Stimulated activated CD8-positive, alpha-beta memory T cell treated with anti-CD3 and anti-CD28 coated beads, Interleukin-7, amount 100 ng/mL, for 1 hour (primary cell): ENCODE measurements at places on chromosomes 2 and 18.

DNA sequence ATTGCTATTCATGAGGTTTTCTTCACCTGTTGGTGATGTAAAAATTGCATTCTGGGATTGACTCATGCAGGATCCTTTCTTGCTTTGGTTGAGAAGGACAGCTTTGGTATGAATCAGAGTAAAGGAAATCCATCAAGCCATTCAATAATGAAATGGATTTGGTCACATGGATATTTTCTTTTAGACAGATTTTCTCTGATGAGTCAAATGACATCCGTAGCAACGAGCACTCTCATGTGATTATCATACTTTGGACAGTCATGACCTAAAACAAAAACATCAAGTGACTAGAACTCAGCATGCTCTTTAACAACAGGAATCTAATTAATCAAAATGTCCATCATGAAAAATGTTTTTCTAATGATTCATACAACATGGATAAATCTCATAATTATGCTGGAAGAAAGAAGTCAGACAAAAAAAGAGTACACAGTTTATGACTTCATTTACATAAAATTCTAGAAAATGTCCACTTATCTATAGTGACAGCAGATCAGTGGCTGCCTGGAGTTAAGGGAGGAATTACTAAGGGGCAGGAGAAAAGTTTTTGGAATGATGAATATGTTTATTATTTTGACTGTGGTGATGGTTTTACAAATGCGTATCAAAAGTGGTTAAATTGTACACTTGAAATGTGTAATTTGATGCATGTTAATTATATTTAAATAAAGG, 30.7 kb downstream of the TRAK2 start:
- DNase-seq, result no peak

- no peak for DNase-seq
Observed at GRCh38 chr2:3249476-3249962, 128.1 kb downstream of the EIPR1 start.

DNA sequence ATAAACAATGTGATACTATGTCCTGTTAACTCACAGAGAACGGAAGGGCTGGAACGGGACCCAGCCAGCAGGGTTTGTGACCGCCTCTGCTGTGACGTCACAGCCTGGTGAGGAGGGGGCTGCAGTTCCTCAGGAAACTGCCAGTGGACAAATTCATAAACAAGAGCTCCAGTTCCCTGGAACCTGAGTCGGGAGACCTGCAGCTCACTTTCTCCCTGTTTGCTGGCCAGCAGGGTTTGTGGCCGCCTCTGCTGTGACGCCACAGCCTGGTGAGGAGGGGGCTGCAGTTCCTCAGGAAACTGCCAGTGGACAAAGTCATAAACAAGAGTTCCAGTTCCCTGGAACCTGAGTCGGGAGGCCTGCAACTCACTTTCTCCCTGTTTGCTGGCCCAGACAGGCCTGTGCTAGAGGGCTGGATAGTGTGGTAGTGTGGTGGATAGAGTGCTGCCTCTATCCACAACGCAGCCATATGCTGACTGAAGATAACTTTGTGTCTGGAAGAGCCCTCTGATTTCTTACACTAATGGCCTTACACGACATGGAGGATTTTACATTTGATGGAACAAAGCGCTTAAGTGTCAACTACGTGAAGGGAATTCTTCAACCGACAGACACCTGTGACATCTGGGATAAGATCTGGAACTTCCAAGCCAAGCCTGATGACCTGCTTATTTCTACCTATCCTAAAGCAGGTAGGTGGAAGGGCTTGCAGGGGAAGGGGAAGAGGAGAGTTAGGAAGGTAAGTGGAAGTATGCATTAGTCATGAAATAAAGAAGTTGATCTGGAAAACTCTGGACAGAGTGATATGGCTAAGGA, at the start of gene SULT1C4:
SULT1C4 (plus strand) TSS at position 140 of the 816 bp plus-strand sequence; CDS start at position 524, 384 bp downstream.
- DNase-seq, result no peak

- DNase-seq, result no peak
Observed at GRCh38 chr18:47790036-47790435, 140.4 kb downstream of the SMAD2 start.

- DNase-seq, result no peak
Observed at GRCh38 chr2:11810237-11810977, 64.0 kb downstream of the LPIN1 start.

DNA sequence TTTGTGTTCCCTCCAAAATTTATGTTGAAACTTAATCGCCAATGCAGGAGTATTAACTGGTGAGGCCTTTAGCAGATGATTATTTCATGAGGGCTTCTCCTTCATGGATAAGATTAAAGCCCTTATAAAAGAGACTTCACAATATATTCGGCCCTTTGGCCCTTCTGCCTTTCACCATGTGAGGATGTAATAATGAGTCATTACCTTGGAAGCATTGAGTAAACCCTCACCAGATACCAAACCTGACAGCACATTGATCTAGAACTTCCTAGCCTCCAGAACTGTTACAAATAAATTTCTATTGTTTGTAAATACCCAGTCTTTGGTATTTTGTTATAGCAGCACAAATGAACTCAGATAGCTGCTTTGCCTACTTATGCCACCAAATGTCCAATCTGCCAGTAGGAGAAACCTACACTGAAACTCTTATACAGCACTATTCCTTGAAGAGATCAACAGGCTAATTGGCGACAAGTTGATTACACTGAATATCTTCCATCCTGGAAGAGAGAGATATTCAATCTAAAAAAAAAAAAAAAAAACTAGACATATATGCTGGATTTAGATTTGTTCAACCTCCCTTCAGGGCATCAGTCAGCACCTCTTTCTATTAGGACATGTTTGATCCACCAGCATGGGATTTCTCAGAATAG, 125.9 kb upstream of the COL5A2 start:
- no peak for DNase-seq

- DNase-seq, result no peak
Observed at GRCh38 chr2:201403880-201404279, 46.7 kb upstream of the FLACC1 start.

DNA sequence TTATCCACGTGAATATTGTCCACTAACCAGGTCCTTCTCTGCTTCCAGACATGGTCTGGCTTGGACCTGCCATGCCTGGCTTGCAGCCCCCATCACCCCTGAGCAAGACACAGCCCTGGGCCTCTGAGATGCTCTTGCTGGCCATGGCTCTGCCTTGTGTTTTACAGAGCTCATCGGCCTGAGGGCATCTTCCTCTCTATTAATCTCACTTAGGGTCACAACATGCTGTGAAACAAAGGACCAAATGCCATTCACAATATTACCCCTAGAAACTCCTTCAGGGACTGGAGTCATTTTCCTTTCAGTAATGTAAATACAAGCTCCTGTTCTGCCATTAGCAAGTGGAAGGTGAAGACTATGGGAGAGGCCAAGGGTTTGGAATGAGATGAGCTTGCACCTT, 6.8 kb upstream of the TPO start:
- DNase-seq, result no peak

- no peak for DNase-seq
Observed at GRCh38 chr18:58597649-58598048, 31.2 kb downstream of the ALPK2 start.

- no peak for DNase-seq
Observed at GRCh38 chr2:150705357-150705756, 217.9 kb upstream of the RND3 start.

DNA sequence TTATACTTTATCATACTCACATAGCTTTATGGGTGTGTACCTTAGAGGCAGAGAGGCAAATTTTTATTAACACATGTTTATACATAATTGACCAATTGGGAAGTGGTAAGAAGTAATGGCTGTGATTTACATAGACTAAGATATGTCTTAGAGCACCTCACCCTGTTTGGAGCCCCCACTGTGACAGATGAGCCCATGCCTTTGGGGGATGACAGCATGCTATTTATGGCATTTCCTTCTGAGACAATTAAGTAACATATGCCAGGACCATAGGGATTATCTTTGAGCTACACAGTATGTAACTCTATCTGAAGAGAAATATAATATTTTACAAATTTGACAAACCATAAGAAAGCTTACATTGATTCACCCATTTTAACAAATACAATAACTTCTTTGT, 1655.3 kb upstream of the ACVR2A start:
- DNase-seq, result no peak

GRCh38 chr2:240358080-240358479, 77.4 kb upstream of the GPC1 start:
- no peak for DNase-seq

DNA sequence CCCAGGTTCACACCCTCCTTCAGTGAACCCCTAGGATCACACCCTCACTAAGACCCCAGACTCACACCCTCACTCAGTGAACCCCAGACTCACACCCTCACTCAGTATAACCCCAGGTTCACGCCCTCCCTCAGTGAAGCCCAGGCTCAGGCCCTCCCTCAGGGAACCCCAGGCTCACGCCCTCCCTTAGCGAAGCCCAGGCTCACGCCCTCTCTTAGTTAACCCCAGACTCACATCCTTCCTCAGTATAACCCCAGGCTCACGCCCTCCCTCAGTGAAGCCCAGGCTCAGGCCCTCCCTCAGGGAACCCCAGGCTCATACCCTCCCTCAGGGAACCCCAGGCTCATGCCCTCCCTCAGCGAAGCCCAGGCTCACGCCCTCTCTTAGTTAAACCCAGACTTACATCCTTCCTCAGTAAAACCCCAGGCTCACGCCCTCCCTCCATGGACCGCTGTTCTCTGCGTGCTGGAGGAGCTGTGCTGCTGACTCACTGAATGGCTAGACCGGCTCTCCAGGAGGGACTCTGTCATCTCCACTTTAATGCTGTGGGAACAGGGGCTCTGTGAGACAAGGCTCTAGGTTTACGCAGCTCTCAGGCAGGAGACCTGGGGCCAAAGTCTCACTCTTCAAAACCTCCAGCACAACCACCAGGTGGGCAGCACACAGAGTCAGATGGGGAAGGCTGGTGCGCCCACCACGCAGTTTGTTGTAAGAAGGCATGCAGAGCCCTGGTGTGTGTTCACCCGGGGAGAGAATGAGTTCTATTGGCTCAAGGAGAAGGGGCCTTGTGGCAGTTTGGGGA, 506.9 kb upstream of the MYT1L start:
- DNase-seq, result no peak

DNA sequence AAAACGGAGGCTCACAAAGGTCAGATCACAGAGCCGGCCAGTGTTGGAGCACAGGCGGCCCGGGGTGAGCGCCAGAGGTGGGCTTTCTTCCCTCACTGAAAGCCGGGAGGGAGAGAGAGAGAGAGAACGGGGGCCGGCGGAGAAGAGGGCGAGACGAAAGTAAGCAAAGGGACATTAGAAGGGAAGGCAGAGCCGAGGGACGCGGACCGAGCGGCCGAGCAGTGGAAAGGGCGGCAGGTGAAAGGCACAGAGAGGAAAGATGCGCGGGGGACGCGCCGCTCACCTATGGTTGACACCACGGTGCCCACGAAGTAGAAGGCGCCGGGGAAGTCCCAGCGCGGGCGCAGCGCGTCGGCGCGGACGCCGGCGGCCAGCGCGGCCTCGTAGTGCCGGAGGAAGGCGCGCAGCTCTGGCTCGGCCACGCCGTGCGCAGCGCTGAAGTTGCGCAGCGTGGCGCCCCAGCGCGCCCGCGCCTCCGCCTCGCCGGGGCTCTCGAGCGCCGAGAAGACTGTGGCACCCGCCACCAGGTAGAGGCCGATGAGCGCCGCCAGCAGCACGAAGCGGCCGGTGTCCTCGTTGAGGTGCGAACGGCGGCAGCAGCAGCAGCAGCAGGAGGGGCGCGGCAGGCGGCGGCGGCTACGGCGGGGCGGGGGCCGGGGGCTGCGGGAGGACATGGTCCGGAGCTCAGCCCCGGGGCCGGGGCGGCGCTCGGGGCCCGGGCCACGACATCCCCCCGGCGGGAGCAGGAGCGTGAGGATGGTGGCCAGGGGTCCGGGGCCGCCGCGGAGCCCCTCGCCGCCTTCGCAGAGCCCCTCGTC, 166.9 kb downstream of the MSH2 start:
- DNase-seq, result no peak

DNA sequence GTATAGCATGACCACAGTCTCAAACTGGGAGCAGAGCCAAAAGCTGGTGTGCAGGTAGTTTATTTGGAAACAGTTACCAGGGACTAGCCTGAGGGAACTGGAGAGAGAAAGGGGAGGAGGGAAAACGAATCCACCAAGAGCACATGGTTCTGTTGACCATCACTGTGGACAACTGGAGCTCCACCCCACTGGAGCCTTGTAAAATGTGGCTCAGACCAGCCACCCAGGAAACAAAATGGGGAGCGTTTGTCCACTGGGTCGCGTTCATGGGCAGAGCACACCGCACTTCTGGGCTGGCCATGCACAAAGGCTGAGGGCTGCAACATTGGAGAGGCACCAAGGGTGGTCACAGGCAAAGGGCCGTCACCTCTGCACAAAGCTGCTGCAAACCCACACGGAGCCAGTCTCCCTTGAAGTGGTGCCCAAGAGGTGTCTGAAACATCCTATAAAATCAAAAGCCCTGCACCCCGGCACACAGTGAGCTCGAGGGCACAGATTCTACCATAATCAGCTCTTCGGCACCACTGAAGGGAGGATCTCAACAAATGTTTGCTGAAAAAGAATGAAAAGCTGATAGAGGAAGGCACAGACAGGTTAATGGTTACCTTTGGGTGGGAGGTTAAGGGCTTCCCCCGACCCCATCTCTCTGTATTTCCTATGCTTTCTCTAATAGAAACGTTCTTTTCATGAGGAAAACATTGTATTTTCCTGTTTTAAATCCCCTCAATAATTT, 192.9 kb downstream of the INHBB start:
- no peak for DNase-seq

GRCh38 chr2:162030363-162031190, 43.4 kb downstream of the DPP4 start:
- no peak for DNase-seq

GRCh38 chr2:233841183-233841582, 13.2 kb downstream of the HJURP start:
- DNase-seq, result no peak

- no peak for DNase-seq
Observed at GRCh38 chr18:55088000-55088401, 128.7 kb upstream of the CCDC68 start.

GRCh38 chr2:46487667-46488335, 8.4 kb downstream of the TMEM247 start:
- no peak for DNase-seq

GRCh38 chr2:190182071-190182524, 119.6 kb upstream of the MSTN start:
- DNase-seq, result no peak

DNA sequence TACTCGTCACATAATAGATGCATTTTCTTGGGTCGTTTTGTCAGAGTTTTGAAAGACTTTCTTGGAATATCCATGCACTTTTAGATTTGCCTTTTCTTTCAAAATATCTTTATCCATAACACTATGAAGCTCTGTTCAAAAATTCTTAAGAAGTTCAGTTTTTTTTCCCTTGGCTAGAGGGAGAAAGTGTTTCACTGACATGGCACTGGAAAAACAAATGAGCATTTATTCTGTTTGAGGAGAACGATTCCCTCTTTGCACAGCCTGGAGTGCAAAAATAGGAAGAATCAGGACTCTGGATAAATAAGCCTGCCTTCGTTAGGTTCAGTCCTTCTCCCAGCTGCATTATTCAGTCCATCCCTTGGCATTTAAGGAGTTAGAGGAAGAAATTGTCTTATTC, 91.0 kb upstream of the RPE start:
- no peak for DNase-seq

GRCh38 chr2:66201242-66201641, 233.7 kb upstream of the MEIS1 start:
- DNase-seq, result no peak

DNA sequence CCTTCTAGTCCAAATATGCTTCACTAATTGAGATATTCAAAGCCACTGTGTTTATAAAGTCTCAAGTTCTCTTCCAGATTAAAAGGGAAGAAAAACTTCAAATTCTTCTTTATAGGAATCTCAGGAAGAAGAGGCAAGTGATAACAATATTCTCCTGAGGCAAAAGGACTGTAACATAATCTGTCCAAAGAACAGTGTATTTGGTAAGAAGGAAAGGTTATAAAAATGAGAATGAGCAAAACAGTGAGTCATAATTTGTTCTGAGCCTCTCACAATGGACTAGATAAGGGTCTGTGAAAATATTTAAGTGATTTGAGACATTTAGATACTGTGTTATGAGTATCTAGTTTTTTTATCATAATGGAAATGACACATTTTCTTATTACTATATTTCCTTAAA, 44.3 kb downstream of the SNRPD1 start:
- DNase-seq, result no peak
